ENCODE measurements at places on chromosomes 2 and 18.

- DNase-seq: no peak
Measured at GRCh38 chr18:39134255-39134654, 1568.7 kb upstream of the CELF4 start.

DNA sequence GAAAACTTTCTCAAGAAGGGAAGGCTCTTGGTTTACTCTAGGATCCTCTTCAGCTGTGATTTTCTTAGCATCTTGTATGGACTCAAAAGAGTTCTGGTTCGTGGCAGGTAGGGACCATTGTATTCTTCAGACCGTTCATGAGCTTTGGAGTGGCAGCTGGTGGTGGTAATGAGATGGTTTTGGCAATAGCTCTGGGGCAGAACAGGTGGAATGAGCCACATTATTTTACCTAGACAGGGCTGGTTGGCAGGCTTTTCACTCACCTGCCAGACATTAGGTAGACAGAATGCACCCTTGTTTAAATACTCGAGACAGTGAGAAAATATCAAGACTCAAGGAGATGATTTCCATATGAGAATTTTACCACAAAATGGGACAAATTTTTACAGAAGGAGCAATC lies 26.2 kb upstream of the MGAT5 start:
- no peak for DNase-seq

GRCh38 chr2:75022516-75022915 lies 64.1 kb downstream of the POLE4 start:
- no peak for DNase-seq

- DNase-seq: no peak
Measured at GRCh38 chr18:21484851-21485636, 115.5 kb downstream of the ESCO1 start.

GRCh38 chr2:45889620-45890370 lies 238.3 kb downstream of the PRKCE start:
- peak; percentile 61 for DNase-seq

DNA sequence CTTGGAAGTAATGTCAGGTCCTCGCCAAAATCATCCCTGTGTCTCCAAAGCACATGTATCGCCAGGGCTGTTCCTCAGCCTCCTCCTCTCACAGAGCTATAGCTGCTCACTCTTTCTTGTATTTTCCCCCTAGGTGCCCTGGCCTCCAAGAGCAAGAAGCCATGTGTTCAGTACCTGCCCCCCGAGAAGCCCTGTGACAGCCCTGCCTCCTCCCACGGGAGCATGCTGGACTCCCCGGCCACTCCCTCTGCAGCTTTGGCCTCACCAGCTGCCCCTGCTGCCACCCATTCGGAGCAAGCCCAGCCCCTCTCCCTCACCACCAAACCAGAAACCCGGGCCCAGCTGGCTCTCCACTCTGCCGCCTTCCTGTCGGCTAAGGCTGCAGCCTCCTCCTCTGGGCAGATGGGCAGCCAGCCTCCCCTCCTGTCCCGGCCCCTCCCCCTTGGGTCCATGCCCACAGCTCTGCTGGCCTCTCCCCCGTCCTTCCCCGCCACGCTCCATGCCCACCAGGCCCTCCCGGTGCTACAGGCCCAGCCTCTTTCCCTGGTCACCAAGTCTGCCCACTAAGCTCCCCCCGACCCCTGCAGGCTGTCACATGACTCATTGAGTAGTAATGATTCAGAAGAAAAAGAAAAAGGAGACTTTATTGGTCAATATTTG lies 18.8 kb downstream of the TGOLN2 start:
- no peak for DNase-seq

DNA sequence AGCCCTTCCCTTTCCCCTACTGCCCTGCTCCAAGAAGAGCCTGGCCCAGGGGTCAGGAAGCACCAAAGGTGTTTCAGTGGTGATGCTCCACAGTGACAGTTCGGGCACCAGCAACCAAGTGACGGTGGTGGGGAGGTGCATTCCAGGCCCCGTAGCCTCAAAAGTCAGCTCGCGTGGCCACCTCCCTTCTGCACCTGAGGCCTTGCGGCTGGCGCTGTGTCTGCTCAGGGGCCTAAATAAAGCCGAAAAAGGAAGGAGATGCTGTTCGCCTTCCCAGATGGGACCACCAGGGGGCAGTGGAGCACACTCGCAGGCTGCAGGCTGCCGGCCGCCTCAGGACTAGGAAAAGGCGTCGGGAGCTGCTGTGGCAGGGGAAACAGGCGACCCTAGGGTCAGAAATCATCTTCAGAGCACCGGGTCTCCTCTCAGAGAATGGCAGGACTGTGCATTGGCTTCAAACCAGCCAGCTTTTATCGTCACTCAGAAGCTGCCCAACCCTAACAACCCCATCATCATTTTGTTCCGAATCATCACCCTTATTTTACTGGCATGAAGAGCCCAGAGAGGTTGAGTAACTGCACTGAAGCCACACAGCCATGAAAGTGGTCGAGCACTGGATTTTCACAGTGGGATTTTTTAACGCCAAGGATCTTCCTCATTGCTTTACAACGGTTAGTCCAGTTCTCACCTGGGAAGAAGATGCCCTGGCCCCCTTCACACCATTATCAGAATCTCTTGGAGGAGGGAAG lies 213.0 kb upstream of the CELF4 start:
- DNase-seq: peak; percentile 64

GRCh38 chr2:16784652-16785051 lies 119.0 kb upstream of the CYRIA start:
- DNase-seq: no peak

Data from hematopoietic multipotent progenitor cell treated with erythropoietin and hydrocortisone succinate and interleukin-3 and kit ligand, for 6 days (in vitro differentiated cells).